GM23248 (cell line): ENCODE measurements at places on chromosomes 5 and 9. TPM values are rescaled to one million over a fixed set of nuclear protein-coding genes. Genes with fewer than 3 reads are reported as not detected.

TMEM161B gene
- 4.7 and 6.0 TPM in 2 replicates for polyA plus RNA-seq

DNA sequence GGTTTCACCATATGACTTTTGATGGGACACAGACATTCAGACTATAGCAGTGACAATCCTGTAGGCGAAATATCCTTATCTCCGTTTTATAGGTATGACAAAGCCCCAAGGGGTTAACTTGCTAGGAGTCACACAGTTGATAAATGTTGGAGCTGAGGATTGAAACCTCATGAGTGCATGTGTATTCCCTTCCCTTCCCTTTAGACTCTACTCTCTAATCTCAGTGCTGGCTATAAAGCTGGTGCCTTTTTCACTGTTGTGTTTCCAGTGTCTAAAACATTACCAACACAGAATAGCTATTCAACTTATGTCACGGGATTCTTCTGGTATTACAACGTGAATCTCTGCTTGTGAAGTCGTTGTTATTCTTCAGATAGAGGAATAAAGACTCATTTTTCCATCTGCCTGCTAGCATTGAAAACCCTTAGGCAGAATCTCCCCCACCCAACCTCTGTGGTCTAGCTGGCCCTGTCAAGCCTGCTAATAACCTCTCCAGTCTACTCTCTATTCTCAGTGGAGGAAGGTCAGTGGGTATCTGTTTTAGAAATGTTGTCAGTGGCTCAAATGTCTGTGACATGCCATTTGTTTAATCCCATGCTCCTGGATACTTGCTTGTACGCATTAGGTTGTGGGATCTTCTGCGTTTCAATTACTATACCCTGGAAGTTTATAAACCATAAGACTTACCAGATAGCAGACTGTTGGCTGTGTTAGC lies 121.2 kb downstream of the TLE4 start:
- no peaks in the 10 kb centered on the region for H3K36me3 ChIP-seq
- H3K27ac ChIP-seq: no peak overlapping the region
- no peaks in the 10 kb centered on the region for H3K27me3 ChIP-seq

- H3K4me1 ChIP-seq: no peaks in the 10 kb centered on the region
- H3K27me3 ChIP-seq: peaks cover 3% of the 10 kb centered on the region; the same call in 1 of the 2 replicates
- H3K4me3 ChIP-seq: no peak overlapping the region
- DNase-seq: no peak
Measured at GRCh38 chr9:108854641-108855528, 901 bp downstream of the ACTL7B start.

DNA sequence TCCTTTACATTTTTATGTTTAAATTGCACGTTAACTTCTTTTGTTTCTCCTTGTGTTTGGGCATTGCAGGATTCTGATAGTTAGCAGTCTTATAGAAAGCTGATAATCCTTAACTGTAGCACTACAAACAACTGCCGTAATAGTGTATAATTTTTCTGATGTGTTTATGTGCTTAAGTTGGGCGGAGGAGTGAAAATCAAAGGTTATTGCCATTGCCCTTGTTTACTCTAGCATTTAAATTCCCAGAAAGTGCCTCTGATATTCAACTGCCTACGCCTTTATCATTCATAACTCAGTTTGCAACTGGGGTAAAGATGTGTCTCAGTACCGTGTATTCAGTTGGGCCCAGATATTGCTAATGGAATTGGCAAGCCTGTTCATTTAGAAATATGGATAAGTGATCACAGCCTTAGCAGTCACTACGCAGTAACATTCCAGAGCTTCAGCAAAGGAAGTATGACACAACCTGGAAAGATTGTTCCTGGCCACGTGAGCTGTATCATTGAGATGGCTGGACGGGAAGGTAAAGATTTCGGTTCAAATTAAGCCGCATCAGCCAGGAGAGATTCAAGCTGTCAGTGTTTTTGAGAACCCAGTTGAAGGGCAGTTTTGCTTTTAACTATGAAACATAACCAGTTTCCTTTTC lies 28.1 kb upstream of the LRRTM2 start:
- peak; percentile 47 for DNase-seq
- no peak overlapping the region for H3K27ac ChIP-seq
- H3K4me1 ChIP-seq: peaks cover 18% of the 10 kb centered on the region; the same call in 1 of the 2 replicates
- H3K27me3 ChIP-seq: no peaks in the 10 kb centered on the region

FOXD4L6 gene
- not detected in 2 replicates for polyA plus RNA-seq

DNA sequence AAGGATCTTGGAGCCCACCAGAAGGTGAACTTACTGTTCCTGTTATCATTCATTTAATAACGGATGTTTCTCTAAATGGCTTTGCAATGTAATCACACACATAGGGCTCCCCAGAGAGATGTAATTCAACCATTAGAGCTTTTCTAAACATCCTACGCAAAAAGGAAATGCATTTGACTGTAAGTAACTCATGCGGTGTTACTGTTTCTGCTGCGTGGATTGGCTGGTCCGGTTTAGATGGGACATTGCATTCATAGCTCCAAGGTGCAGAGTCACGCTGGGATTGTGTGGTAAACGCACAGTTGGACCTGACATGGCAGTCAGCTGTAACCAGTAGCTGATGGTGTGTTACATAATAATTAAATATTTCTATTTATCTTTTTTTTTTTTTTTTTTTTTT lies 185.5 kb upstream of the OTULINL start:
- peaks cover 75% of the 10 kb centered on the region for H3K36me3 ChIP-seq
- H3K27ac ChIP-seq: no peak overlapping the region
- peaks cover 46% of the 10 kb centered on the region for H3K4me1 ChIP-seq
- DNase-seq: no peak
- no peak overlapping the region for H3K4me3 ChIP-seq

ARID3C gene
- polyA plus RNA-seq: not detected in 2 replicates

PRDM9 gene
- polyA plus RNA-seq: not detected in 2 replicates

- no peaks in the 10 kb centered on the region for H3K36me3 ChIP-seq
- no peaks in the 10 kb centered on the region for H3K27me3 ChIP-seq
- H3K4me3 ChIP-seq: peak overlapping the region; percentile 75
- peaks cover 9% of the 10 kb centered on the region for H3K4me1 ChIP-seq
Measured at GRCh38 chr9:128203707-128204551, 750 bp downstream of the DNM1 start.

- H3K27ac ChIP-seq: no peak overlapping the region
- no peaks in the 10 kb centered on the region for H3K27me3 ChIP-seq
- H3K36me3 ChIP-seq: no peaks in the 10 kb centered on the region
- no peak overlapping the region for H3K4me3 ChIP-seq
- H3K4me1 ChIP-seq: peaks cover 7% of the 10 kb centered on the region
Measured at GRCh38 chr9:70111042-70111602, 67.5 kb downstream of the MAMDC2 start.

DNA sequence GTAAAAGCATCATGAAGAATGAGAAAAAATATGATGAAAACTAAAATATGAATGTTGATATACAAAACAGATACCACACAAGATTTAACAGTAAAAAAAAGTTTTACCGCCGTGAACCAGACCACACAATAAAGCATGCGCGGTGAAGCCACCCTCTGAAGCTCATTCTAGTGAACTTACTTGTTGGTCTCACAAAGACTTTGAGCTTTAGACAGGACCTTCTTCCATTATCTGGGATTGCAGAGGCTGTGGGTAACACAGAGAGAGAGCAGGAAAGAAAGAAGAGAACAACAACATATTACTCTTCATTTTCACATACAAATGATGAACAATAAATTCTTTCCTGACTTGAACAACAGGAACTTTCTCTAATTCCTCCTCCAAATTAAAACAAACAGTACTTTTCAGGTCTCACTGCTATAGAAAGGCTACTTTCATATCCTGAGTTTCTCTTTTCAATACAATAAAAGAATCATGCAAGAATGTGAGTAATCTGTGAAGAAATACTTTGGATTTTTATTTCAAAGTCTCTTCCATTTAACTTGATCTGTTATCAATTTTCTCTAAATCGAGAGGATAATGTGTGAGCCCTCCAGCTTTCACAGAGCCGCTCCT lies 283.1 kb downstream of the EFNA5 start:
- H3K4me1 ChIP-seq: peaks cover 29% of the 10 kb centered on the region
- peak overlapping the region; percentile 72 for H3K27ac ChIP-seq
- peak overlapping the region; percentile 58 for H3K4me3 ChIP-seq
- H3K36me3 ChIP-seq: no peaks in the 10 kb centered on the region
- H3K27me3 ChIP-seq: peaks cover 19% of the 10 kb centered on the region

SLC2A8 gene
- polyA plus RNA-seq: 8.7 and 9.6 TPM in 2 replicates

DNA sequence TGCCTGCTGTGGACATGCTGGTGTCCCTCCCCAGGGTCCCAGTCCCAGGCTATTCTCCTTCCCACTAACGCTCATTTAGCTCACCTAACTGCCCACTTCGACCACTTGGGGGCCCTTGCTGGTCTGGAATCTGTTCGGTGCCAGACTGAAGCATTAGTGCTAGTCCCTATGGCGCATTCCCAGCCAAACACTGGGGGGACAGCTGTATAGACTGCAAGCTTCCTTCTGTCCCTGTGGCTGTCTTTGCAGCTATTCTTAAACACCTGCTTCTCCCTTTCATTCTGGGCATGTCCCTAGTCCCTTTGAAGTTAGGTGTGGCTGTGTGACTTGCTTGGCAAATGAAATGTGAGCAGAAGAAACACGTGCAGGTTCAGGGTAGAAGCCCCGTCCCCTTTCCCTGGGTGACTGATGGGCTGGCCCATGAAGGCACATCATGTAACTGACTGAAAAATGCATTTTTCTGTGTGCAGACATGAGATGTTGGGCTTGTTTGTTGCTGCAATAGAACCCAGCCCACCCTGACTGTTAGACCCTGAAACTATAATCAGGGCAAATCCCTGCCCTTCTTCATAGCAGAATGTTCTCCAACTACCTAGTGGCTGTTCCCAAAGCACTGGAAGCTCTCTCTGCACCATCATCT lies 134.4 kb downstream of the BARX1 start:
- no peak for DNase-seq
- H3K27me3 ChIP-seq: no peaks in the 10 kb centered on the region
- H3K4me3 ChIP-seq: no peak overlapping the region
- H3K27ac ChIP-seq: no peak overlapping the region

DNA sequence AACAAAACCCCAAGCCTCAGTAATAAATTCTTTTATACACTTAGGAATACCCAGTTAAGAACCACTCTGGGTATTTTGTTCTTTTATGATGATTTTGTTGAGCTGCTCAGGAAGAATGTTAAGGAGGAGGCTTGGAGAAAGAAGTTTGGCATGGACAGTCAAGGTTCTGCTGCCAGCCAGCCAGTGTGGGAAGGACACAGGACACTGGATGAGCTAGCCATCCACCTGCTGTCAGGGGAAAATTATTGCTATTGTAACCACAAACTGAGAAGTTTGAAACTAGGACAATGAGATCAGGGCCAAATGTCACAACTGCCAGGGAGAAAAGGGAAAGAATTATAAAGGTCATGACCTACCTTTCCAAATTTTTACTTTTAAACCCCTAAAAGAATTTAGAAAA lies 25.9 kb upstream of the ADAMTSL1 start:
- no peaks in the 10 kb centered on the region for H3K36me3 ChIP-seq
- no peaks in the 10 kb centered on the region for H3K27me3 ChIP-seq
- H3K4me3 ChIP-seq: no peak overlapping the region
- H3K4me1 ChIP-seq: peaks cover 33% of the 10 kb centered on the region
- no peak for DNase-seq
- H3K27ac ChIP-seq: no peak overlapping the region

DNA sequence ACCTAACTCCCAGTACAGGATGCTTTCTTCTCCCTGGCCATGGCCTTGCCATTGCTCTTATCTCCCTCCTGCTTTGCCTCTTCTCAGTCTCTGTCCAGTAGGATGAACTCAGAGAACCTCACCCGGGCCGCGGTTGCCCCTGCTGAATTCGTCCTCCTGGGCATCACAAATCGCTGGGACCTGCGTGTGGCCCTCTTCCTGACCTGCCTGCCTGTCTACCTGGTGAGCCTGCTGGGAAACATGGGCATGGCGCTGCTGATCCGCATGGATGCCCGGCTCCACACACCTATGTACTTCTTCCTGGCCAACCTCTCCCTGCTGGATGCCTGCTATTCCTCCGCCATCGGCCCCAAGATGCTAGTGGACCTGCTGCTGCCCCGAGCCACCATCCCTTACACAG lies at the start of gene OR5C1:
Gene OR5C1 (plus strand): TSS at position 103 of the 400 bp plus-strand sequence. CDS start 0 bp downstream, at position 103.
- H3K4me1 ChIP-seq: peaks cover 8% of the 10 kb centered on the region; the same call in 1 of the 2 replicates
- H3K36me3 ChIP-seq: no peaks in the 10 kb centered on the region
- no peaks in the 10 kb centered on the region for H3K27me3 ChIP-seq
- H3K27ac ChIP-seq: no peak within 1 kb of the TSS
- DNase-seq: no peak

DNA sequence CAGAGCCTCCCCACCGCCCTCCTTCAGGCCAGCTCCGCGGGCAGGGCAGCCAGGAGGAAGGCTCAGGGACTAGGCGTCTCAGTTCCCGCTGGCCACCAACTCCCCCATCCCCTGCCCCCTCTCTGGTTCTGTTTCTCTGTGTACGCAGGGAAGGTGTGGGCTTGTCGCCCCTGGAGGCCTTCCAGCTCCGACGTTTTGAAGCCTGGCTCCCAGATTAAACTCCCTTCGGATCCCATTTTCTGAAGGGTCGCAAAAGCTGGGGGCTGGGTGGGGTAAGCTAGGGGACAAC lies 346 bp downstream of the ATOX1 start:
- no peaks in the 10 kb centered on the region for H3K36me3 ChIP-seq
- H3K27me3 ChIP-seq: no peaks in the 10 kb centered on the region
- no peak for DNase-seq
- H3K4me1 ChIP-seq: peaks cover 6% of the 10 kb centered on the region
- peak overlapping the region; percentile 81 for H3K27ac ChIP-seq

DNA sequence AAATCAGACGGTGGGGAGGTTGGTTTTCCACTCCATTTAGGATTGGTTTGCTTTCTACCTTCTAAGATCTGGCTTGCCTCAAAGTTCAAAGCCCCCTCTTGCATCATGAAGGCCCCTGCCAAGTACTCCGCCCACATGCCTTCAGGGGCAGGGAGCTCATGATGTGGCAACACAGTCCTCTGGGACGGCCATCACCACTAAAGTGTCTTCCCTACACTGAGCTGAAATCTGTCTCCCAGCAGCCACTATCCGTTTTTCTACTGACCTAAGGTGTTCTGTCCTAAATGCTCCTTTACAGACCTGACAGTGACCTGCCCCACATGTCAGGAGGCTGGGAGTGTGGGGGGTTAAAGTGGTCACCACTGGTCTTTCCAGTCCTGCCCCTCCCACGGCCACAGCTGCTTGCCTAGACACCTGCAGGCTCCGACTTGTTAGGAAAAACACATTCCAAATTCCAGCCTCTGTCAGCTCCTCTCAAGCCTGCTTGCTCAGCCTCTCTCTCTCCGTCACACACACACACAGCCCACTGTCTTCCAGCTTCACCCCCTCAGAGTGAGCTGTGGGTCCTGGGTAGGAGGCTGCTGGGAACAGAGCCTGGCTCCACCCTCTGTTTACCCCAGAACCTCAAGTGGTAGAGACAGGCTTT lies 44.9 kb downstream of the SHB start:
- H3K4me1 ChIP-seq: peaks cover 55% of the 10 kb centered on the region
- no peaks in the 10 kb centered on the region for H3K27me3 ChIP-seq
- peak overlapping the region; percentile 93 for H3K27ac ChIP-seq
- no peak overlapping the region for H3K4me3 ChIP-seq
- no peaks in the 10 kb centered on the region for H3K36me3 ChIP-seq

GRCh38 chr5:140228364-140228837 lies 53.4 kb downstream of the CYSTM1 start:
- no peak overlapping the region for H3K4me3 ChIP-seq
- H3K27me3 ChIP-seq: no peaks in the 10 kb centered on the region
- DNase-seq: no peak
- no peaks in the 10 kb centered on the region for H3K36me3 ChIP-seq
- no peak overlapping the region for H3K27ac ChIP-seq

HAVCR2 gene
- not detected in 2 replicates for polyA plus RNA-seq
